ENCODE measurements at places on chromosomes 11 and 22.

DNA sequence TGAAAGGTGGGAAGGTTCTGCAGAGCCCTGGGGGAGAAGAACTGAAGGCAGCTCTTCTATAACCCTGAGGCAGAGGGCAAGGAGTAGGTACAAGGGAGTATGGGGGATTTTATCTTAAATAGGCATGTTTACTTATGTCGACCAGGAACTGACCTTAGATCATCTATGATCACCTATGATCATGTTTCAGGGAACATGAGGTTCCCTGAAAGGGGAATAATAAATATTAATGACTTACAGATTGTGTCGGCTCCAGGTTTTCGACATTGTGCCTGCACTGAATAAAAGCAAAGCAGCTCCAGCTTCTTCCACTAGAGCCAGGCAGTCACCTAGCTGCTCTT is 9.9 kb downstream of the GSTP1 start:
- DNase-seq: no peak

DNA sequence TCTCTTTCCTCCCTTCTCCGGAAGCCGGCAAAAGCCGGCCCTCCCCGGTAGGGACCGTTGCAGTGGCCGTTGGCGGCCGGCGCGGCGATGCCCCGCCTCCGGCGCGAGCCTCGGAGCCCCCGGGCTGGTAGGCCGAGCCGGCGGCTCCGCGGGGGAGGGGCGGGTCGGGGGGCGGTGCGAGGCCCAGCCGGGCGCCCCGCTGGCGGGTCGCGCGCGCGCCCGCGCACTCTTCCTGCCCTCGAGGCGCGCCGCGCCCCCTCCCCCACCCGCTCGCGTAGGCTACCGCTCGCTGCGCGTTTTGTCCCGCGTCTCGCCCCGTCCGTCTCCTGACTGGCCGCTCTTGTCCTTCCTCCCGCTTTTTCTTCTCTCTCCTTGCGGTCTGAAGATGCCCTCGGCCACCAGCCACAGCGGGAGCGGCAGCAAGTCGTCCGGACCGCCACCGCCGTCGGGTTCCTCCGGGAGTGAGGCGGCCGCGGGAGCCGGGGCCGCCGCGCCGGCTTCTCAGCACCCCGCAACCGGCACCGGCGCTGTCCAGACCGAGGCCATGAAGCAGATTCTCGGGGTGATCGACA is 591 bp downstream of the CAPRIN1 start:
- DNase-seq: peak; percentile 88

- DNase-seq: no peak
These were observed 2.0 kb upstream of the ANKRD42 start for GRCh38 chr11:83191491-83191890.

- DNase-seq: no peak
These were observed 27.8 kb upstream of the CSNK2A3 start for GRCh38 chr11:11380883-11381282.

GRCh38 chr11:69052343-69053168 is 3.8 kb downstream of the TPCN2 start:
- DNase-seq: no peak

DNA sequence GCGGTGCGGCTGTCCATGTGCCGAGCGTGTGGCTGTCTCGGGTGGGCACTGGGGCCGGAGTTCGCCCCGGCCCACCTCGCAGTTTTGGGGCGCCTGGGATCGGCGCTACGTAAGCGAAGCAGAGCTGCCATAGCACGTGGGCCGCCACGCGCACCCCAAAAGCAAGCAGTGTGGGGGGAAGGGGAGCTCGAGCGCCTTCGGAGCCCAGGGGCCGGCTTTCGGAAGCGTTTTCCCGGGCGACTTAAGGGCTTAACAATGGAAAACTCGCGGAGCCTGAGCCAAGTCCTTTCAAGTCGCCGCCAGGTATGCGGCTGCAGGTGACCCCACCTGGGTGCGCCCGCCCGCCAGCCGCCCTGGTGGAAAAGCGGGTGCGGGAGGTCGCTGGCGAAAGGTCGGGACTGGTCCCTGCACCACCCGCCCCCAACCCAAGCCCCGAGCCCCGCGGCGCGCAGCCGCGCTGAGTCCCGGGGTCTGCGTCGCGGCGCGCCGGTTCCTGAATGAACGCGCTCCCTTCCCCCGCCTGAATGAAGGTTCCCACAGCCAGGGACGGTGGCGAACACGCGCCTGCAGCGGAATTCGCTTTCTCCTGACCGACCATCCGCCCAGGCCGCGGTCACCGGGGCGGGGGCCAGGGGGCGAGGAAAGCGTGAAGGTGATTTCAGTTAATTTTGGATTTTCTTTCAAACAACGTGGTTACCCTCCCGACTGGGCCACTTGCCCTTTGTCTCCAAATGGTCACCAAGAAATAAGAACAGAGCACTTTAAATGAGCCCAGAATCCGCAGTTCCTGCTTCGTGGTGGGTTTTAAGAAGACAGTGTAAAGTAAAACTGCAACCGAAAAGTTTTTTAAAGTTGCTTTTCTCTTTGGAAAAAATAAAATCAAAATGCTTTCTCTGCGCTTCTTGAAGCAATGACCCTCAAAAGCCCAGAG is 2.8 kb upstream of the CCND1 start:
- DNase-seq: no peak

- DNase-seq: no peak
These were observed 3.1 kb upstream of the GSC2 start for GRCh38 chr22:19152942-19153883.

DNA sequence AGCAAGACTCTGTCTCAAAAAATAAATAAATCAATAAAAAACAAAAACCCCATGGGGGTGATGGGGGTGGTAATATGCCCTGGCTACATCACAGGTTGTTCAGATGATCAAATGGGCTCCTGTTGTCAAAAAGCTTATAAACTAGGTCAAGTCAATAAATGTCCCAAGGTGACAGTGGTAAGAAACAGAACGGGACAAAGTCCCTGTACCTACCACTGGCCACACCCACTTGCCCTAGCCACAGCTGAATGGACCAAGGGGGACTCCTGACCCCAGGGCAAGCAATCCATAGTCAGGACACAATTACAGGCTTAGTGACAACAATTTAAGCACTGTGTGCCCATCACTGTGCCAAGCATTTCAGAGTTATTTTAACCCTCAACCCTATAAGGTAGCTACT is 6.0 kb downstream of the NAGA start:
- no peak for DNase-seq

DNA sequence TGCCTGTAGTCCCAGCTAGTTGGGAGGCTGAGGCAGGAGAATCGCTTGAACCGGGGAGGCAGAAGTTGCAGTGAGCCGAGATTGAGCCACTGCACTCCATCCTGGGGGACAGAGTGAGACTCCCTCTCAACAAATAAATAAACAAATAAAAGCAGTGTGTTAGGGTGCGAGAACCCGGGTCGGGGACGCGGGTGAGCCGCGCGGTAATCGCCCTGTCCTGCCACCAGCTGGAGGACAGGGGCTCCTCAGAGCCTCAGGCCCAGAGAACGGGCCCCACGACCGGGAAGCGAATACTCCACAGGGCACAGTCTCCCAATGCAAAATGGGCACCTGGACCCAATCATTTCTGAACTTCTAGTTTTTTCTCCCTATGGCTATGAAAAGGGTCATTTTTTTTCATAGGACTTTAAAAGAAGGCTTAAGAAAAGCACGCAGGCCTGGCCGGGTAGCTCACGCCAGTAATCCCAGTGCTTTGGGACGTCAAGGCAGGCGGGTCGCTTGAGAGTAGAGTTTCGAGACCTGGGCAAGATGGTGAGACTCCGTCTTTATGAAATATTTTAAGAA is 744 bp upstream of the MCM5 start:
- no peak for DNase-seq
